ENCODE measurements at places on chromosomes 5 and 9.

DNA sequence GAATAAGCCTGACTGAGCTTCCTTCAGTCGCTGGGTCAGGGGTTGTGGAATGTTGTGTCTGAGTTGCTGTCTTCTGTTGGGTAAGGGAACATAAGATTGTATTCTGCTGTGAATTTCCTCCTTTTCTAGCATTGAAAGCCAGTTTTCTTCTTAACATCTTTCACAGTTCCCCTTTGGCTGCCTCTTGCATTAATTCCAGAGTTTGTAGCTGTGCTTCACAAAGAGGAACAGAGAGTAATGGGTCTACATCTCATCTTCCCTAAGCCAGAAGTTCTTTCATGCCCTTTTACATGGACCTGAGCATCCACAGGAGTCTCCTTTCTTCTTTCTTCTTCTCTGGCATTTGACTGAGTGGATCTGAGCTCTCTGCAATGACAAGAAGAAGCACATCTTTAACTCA is 686.8 kb downstream of the KCTD16 start:
- no peak for DNase-seq

GRCh38 chr9:94870793-94871558 is 144.5 kb downstream of the AOPEP start:
- no peak for DNase-seq

- DNase-seq = peak; percentile 53
These were observed 1.5 kb downstream of the DOLK start for GRCh38 chr9:128945798-128946501.

DNA sequence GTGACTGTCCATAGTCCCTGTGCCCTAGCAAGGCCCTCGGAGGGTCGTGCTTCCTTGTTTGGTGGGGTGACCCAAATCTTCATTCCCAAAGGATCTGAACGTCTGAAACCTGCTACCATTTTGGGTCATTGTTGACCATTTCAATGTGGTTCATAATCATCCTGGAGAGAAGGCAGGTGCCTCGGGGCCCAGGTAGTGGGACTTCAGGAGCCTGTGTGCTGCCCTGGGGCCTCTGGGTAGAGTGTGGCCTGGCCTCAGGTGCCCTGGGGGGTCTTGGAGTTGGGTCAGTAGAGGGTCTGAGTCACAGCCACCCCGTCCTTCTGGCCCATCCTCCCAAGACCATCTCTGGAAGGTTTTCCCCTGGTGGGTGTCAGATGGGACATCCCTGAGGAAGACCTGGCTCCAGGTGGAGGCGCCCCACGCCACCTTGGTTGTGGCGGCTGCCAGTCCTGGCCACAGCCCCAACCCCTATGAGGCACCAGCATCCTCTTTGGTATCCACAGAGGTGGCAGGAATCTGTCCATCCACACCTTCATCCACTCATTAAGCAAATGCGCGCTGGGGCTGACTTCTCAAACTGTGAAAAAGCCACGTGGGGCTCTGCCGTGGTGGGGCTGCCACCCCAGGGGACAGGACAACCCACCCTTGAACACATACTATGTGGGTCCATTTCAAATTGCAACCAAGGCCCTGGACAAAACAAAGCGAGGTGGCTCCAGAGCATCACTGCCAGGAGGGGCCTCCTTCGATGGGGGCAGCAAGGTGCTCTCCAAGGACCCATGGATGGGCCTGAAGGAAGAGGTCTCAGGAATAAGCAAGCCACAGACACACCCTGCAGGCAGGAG is 41.6 kb upstream of the FCN1 start:
- peak; percentile 34 for DNase-seq

GRCh38 chr5:39432696-39433530 is 8.1 kb upstream of the DAB2 start:
- DNase-seq = no peak
